Nucleus accumbens (tissue), 56 donors: ENCODE measurements at places on chromosomes 1 and 21.

DNA sequence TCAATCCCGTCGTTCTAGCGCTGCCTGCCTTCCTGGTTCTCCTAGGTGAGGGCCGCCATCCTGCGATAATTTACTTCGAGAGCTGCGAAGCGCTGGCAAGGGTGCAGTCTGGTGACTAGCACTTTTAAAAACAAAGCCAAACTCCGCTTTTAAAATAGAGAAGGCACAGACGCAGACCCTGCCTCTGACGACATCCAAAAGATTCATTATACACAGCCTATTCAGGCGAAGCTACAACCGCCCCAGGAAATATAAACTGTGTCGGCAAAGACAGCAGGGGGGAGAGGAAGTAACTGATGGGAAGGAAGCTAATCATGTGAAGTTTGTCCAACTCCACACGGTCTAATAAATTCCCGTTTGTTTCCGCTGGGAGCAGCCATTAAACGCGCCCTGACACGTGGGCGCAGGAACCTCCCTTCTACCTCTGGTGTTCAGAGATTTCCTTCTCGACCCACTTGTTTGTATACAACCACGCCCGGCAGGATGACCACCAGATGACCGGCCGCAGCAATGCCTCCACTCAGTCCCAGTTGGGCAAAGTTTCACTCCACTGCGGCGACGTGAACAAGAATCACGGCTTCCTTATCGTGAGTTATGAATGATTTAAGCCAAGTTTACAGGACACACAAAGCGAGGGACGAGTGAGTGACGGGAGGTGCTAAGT lies 1.3 kb downstream of the GNG12 start:
- no peak for DNase-seq

GRCh38 chr1:187157552-187157951 lies 328.8 kb downstream of the PLA2G4A start:
- DNase-seq: no peak

DNA sequence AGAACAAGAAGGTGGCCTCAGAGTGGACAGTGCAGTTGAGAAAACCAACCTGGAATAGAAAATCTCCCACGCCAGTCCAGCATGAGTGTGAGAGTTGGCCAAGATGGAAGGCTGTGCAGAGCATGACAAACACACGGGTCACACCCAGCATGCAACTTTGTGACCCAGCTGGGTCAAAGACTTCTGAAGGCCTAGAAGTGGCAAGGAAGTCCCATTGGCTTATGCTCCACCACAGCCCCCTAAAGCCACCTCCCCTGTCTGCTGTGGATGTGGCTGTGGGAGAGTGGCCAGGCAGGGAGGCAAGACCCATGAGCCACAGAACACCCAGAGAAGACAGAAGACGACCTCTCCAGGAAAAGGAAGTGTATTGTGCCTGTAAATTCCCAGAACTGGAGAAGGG lies 13.6 kb downstream of the BATF3 start:
- DNase-seq: no peak

DNA sequence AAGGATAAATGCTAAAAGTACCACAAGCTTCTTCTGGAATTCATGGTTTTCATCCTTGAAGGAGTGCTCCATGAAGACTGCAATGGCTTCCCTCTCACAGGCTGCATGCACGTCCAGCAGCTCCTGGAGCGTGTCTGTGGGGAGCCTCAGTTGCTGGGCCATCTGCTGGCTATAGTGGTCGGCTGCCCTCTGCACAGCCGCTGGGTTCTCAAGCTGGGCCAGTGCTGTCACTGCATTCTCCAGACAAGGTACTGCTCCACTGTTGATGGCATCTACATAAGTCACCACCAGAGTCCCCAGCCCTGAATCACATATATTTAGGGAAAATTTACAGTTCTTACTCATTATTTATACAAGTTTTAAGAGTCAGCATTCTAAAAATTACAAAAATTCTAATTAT lies 8.7 kb downstream of the GBP4 start:
- DNase-seq: no peak

- no peak for DNase-seq
These were observed 4.3 kb upstream of the GPR153 start for GRCh38 chr1:6265151-6265550.

- DNase-seq: no peak
These were observed 231.4 kb downstream of the GRIK1 start for GRCh38 chr21:29708401-29708800.

- no peak for DNase-seq
These were observed 14.4 kb downstream of the ADAMTS5 start for GRCh38 chr21:26952374-26953066.

DNA sequence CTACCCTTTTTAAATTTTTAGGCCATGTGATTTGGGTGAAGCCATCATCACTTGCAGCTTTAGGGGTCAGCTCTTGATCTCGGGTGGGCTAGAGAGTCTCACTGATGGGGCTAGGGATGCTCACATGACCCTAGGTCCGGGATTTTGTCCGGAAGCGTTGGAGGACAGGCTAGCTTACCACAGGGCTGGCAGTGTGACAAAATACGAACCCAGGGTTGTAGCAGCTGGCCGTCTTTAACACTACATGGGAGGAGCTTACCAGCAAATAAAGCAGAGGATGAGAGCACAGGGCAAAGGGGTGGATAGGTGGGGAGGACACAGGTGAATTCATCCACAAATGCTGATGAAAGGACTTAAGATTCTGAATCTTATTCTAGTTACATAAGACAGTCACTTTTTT lies 21.9 kb downstream of the GPR161 start:
- DNase-seq: no peak

GRCh38 chr1:80418134-80418533 lies 1382.6 kb upstream of the ADGRL2 start:
- DNase-seq: no peak

GRCh38 chr21:36830100-36830499 lies 131.2 kb downstream of the SIM2 start:
- DNase-seq: no peak

DNA sequence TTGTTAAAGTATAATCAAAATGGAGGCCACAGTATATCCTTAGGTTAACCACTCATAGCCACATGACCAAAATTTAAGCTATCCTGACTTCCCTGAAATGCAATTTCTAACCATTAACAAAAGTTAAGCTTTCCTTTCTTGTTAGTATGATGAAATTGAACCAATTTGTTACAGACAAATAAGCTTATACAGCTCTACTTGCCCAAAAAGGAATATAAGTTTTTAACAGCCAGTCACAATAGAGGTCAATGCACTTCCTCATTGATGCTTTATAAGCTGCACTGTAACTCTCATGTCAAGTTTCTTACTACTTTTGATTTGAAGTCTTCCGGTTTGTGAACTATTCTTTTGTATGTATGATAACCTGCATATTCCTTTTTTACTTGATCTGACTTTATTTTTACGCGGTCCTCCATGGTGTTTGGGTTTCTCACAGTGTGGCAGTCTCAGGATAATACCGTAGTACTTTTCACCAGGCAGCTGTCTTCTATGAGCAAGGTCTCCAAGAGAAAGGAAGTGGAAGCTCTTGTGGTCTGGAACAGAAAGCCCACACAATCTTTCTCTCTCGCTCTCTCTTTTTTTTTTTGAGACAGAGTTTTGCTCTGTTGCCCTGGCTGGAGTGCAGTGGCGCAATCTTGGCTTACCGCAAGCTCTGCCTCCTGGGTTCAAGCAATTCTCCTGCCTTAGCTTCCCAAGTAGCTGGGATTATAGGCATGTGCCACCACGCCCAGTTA lies 331.6 kb downstream of the SRGAP2C start:
- no peak for DNase-seq

DNA sequence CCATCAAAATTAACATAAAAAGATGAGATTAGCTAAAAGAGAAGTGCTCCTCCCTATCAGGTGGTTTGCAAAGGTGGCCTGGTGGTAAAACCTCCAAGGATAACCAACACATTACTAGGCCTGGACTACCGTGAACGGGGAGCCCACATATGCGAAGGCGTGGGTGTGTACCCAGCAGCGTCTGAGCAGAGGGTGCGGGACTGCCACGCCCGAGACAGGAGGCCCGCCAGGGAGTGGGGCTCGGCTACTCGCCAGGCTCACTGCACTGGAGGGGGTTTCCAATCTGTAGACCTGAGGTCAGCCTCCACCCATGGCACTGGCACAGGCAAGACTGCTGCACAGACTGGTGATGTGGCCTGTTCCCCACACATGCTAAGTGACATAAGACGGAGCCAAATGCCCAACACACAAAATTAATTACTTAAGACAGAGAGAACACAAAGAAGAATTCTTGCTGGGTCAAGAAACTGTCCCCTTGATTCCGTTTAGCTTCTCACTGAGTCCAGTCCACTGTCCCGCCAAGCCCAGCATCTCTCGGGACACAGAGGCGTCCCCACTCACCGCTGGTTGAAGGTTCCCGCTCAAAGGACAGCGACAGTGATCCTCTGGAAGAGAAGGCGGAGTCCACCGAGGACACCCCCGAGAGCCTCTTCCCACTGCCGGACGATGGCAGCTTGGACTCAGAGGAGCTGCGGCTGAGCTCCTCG lies 23.4 kb downstream of the RIPK4 start:
- no peak for DNase-seq

DNA sequence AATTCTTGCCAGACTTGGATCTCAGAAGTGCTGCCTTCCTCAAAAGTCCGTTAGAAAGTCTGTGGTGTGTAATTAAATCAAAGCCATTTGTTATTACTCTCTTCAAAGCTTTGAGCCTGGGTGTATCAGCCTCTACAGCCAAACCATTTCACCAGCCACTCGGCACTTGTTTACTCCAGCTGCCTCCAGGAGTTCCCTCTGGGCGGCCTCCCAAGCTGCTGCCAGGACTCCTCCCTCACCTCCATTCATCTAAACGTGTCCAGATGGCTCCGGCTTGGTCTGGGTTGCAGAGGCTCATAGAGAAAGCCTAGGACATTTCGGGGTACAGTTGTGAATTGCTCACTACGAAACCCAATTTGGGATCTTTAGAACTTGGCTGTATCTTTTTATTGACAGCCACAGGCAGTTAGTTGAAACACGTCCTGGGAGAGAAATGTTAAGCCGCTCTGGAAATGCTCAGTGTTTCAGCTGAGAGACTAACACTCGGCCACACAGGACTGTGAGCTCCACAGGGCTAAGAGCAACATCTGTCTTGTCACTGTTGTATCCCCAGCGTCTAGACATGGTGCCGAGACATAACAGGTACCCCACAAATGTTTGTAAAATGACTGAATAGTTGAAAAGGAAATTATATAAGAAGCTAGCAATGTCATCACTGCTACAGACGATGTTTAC lies 116.9 kb upstream of the NGF start:
- DNase-seq: no peak

DNA sequence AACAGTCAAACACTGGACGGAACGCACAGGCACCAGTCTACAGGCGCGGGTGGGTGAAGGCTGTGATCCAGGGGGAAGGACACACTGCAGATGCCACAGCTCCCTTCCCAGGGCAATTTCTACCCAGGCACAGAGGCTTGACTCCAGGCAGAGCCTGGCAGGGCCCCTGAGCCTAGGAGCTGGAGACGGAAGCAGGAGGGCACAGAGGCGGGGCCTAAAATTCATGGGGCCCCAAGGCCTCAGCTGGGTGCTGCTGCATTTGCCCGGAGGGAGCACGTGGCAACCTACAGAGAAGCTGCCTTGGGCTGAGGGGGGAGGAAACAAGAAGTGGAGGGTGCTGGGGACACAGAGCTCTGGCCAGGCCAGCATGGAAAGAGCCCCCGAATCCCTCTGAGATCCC lies 41.2 kb downstream of the UBE2G2 start:
- DNase-seq: no peak

GRCh38 chr1:232263452-232263851 lies 366.5 kb downstream of the SIPA1L2 start:
- DNase-seq: no peak

GRCh38 chr21:26783466-26784195 lies 61.6 kb downstream of the ADAMTS1 start:
- DNase-seq: no peak

DNA sequence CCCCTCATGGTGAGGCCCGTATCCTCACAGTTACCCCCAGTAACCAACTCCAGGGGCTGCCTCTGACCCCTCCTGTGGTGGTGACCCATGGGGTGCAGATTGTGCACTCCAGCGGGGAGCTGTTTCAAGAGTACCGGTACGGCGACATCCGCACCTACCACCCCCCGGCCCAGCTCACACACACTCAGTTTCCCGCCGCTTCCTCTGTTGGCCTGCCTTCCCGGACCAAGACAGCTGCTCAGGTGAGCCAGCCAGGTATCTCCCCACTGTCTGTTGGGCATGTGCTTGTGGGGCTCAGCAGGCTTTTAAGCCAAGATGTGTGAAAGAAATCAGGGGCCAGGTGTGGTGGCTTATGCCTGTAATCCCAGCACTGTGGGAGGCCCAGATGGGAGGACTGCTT lies 39.9 kb downstream of the ZBTB17 start:
- no peak for DNase-seq

GRCh38 chr1:20558191-20558590 lies 5.8 kb downstream of the FAM43B start:
- DNase-seq: no peak

GRCh38 chr1:154222918-154223317 lies 2.2 kb downstream of the UBAP2L start:
- DNase-seq: no peak

GRCh38 chr1:38858833-38859560 lies 575 bp downstream of the RRAGC start:
- no peak for DNase-seq

DNA sequence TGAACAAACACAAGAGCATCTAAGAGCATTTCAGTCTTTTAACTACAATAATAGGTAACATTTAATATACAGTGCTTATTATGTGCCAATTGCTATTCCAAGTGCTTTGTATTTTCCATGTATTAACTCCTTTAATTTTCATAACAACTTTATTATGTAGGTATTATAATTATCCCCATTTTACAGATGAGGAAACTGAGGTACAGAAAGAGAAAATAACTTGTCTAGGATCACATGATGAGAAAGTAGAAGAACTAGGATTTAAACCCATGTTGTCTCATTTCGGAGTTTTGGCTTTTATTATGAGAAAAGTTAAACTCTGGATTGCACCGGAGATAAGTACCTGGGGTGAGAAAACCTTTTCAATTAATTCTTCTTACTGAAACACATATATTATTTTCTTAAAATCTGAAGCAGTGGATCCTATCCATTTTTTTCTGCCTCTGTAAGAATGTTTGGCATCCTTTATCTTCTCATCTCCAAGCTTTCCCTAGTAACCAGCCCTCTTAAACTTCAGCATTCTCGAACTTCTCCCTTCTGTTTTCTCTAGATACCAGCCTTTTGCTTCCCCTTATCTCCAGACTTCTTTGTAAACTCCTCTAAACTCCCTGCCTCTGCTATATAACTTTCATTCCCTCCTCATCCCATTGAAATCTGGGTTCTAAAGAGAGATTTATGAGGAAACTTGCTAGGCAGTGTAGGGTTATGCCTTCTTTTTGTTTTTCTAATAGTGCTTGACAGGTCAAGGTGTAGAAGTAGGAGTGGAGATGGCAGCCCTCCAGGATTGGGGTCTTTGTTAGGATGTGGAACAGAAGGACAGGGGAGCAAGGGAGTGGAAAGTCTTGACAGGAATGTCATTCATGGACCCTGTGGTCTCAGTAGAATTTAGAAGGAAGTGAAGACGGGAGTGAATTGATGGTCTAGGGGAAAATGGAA lies 28.3 kb downstream of the POU2F1 start:
- DNase-seq: no peak

- DNase-seq: no peak
These were observed 128.2 kb downstream of the ATG4C start for GRCh38 chr1:62912028-62912638.

GRCh38 chr1:216075339-216075738 lies 347.9 kb downstream of the USH2A start:
- DNase-seq: no peak
